Pulmonary artery endothelial cell (primary cell): ENCODE measurements at places on chromosomes 7 and 10. TPM values are rescaled to one million over a fixed set of nuclear protein-coding genes. Genes with fewer than 3 reads are reported as not detected.

Gene HABP2
- not detected in 2 replicates for total RNA-seq

Gene FGFBP3
- 0.20 and 0.28 TPM in 2 replicates for total RNA-seq

Gene LEP
- not detected in 2 replicates for total RNA-seq

Gene FRA10AC1
- 5.7 and 6.7 TPM in 2 replicates for total RNA-seq

Gene IDI2
- total RNA-seq = not detected in 2 replicates

Gene TRIM50
- total RNA-seq = not detected in 2 replicates

Gene ADCYAP1R1
- total RNA-seq = 0.07 and 0.46 TPM in 2 replicates

Gene IFIT3
- total RNA-seq = 4.8 and 5.1 TPM in 2 replicates

Gene REEP3
- total RNA-seq = 39.4 and 61.2 TPM in 2 replicates

DNA sequence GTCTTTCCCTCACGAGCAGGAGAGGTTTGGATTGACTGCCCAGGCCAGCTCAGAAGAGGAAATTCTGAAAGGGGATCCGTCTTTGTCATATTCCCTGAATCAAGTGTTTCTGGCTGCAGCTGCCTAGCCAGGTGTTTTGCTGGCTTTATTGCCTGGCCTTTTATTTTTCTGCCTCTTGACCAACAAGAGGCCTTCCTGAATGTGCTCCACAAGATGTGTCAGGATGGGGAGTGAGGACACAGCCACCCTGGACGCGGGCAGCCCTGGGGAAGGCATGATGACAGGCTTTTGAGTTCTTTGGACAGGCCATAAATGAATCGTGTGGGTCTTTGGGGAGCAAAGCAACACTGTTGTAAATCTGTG is 163.6 kb downstream of the CAMK1D start:
- no peak for DNase-seq

- DNase-seq = no peak
These were observed 256.3 kb downstream of the OTUD1 start for GRCh38 chr10:23694921-23695824.

DNA sequence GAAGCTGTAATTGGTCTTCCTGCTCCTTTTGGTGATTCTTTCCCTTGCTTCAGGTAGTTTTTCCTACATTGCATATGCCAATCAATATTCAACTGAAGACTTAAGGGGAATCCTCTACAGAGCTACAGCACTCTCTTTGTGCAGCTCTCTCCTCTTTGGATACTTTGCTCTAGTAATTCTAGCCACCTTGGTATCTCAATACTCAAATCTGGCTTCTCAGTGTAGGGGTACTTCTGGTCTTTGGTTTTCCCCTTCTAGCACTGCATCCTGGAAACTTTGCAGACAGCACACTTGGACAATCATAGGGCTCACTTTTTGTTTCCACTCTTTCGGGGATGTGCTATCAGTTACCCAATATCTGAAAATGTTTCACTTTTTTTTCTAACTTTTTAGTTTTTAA is 9.9 kb downstream of the PHTF2 start:
- DNase-seq = no peak

GRCh38 chr7:152050547-152050971 is 25.1 kb downstream of the GALNT11 start:
- DNase-seq = no peak

GRCh38 chr7:25765110-25765655 is 386.8 kb upstream of the NFE2L3 start:
- no peak for DNase-seq

GRCh38 chr10:101228153-101228965 is 904 bp downstream of the LBX1 start:
- DNase-seq = no peak

DNA sequence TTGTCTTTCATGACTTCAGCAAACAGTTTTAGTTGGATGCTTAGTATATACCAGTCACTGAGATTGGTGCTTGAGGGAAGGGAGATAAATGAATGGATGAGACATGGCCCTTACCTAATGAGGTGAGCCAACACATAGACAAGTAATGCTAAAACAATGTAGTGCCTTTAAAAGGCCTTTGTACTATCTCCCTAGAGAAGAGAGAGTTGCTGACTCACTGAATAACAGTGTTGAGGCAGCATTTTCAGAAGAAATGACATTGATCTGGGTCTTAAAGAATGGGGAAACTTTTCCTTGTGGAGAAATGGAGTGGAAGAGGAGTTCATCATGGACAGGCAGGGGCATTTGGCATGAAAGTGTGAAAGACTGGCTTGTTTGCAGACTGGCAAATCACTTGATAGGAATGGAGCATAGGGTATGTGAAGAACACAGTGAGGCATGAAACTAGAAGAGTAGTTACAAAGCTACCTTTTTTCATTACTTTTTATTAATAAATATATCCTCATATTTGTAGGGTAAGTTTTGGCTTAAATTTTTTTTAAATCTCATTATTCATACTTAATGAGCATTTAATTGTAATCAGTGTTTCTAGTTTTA is 91.2 kb downstream of the KAT6B start:
- DNase-seq = no peak

GRCh38 chr10:11135709-11136108 is 118.0 kb downstream of the CELF2 start:
- no peak for DNase-seq

- no peak for DNase-seq
These were observed 38.4 kb downstream of the SLC39A12 start for GRCh38 chr10:17989908-17990767.

DNA sequence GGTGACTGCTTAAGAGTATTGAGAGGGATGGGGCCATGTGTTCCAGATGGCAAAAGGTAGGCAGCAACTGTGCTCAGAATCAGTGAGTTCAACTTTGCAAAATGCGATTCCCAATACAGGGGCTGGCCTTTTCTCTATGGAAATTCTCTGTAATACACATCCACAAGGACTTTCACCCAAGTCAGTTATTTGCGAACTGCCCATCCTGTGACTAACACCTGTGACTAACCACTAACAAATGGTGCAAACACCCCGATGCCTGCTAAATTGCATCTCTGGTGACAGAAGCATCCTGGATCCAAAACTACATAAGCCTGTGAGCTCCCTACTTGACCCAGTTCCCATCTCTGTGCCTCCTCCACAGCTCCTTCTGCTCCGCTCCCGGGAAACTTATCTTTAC is 9.0 kb upstream of the CUZD1 start:
- DNase-seq = no peak

GRCh38 chr10:15369256-15370211 is 1.6 kb downstream of the FAM171A1 start:
- no peak for DNase-seq

GRCh38 chr7:51140199-51141164 is 176.1 kb downstream of the COBL start:
- no peak for DNase-seq

DNA sequence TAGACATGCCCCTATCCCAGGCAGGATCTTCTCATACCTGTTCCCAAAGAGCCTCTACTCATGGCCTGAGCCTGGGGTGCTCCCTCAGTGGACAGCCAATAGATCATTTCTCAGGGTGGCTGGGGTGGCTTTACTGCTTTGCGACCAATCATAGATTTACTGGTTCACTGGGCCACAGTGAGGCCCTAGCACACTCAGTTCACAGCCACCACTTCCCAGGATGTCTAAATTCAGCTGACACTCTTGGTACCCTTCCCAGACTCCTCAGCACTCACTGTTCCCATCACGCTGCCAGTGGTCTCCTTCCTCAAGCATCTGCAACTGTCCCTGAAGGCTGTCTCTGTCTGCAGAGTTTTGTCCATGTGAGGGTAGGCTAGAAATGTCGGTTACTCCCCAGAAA is 50.6 kb downstream of the ARHGAP22 start:
- no peak for DNase-seq

DNA sequence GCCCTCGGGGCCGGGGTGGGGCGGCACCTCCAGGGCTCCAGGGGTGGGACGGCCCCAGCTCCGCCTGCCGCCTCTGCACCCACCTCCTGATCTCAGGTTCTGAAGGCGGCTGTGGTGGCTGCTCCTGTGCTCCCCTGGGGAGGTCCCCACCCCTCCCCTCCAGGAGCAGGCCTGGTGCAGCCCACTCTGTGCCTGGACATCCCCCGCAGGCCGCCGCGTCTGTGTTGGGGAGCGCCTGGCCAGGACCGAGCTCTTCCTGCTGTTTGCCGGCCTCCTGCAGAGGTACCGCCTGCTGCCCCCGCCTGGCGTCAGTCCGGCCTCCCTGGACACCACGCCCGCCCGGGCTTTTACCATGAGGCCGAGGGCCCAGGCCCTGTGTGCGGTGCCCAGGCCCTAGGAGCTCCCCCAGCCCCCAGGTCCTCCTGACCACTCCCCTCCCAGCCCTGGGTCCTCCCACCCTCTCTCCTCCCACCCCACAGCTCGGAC is 5.5 kb downstream of the CYP2W1 start:
- DNase-seq = no peak

DNA sequence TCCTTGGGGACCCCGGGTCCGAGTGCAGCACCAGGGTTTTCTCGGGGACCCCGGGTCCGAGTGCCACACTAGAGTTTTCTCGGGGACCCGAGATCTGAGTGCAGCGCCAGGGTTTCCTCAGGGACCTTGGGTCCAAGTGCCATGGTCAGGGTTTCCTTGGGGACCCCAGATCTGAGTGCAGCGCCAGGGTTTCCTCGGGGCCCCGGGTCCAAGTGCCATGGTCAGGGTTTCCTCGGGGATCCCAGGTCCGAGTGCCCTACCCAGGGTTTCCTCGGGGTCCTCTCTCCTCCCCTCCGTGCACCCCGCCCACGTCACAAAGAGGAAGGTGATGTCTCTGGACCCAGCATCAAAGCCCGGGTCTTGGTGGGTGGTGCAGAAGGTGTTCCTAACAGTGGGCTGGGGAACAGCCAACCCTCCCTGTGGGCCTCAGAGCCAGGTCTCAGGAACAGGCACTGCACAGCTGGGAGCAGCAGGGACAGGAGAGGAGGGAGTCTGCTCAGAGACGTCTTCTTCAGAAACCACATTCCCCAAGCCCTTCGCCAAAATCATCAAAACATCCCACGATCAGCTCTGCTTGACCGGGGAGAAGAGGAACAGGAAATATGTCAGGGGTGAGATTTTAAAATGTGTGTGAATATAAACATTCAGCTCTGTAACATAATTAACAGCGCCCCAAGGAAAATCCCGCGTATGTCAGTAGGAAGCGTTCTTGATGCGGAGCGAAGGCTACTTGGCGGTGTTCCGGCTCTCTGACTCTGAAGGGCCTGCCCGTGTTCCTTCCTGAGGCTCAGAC is 540.7 kb downstream of the DNAJB6 start:
- DNase-seq = no peak
